ENCODE measurements at places on chromosomes 2 and 18.

GRCh38 chr2:55147041-55147440 lies 85.1 kb downstream of the CLHC1 start:
- DNase-seq: no peak

DNA sequence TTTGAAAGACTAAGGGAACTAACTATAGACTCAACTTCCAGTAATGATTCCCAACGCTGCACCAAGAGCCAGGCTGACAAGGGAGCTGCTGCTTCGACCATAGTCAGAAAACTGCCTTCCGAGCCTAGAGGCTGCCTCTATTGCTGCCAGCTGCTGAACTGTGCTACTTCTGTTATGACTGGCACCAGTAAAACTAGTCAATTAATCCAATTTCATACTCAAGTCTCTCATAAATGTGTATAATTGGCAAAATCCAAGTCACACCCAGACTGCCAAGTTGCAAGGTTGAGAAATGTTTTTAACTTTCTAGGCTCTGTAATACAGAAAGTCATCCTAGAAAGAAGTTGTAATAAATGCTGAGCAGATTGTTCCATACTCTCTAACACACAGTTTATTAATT lies 117.4 kb downstream of the SPOPL start:
- no peak for DNase-seq

DNA sequence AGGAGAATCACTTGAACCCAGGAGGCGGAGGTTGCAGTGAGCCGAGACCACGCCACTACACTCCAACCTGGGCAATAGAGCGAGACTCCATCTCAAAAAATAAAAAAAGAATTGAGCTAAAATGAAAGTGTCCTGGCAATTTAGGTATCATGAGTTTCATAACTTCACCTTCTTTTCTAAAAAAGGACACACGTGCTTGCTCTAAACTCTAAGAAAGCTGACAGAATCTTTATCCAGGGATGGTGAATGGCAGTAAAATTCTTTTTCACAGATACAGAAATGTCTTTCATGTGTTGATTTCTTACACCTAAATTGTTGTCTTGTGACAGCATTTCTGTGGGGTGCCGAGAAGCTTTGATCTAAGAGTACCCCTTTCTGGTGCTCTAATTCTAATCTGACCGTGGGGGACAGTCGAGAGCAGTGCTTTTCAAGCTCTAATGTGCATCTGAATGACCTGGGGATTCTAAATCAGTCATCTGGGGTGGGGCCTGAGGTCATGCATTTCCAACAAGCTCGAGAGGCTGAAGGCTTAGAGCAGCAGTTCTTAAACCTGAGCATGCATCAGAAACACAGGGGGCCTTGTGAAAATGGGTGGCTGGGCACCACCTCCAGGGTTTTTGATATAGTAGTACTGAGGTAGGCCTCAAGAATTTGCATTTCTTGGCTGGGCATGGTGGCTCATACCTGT lies 42.1 kb upstream of the REL start:
- DNase-seq: no peak

DNA sequence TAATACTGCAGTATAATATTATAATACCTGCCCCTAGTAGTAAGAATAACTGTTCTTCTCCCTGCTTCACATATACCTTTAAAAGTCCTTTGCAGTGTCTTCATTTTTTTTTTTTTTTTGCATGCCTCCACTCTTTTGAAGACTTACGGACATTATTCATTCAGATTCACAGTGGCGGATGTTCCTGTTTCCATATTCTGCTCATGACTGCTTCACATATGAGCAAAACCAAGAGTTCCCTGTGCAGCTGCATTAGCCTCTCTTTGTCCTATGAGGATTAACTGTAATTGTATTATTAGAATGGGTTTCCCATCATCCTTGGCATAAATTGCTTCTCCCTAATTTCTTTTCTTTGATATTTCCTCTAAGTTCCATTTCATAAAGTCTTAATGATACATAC lies 12.8 kb downstream of the IL18RAP start:
- no peak for DNase-seq

DNA sequence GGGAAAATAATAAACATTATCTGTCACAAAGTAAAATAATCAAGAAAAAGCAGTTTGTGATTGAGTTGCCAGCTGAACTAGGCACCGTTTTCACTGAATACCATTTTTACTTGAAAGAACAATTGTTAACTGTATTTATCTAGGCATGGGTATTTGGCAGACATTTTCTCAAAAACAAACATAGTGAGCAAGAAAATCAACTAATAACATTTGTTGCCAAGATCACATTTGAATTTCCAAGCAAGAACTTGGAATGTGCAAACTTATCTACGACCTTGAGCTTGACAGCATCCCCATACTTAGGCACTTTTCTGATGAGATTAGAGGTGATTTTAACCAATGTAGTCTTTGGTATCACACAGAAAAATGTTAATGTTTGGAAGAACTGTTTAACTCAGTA lies 16.7 kb downstream of the SS18 start:
- DNase-seq: no peak
